Activated gamma-delta T cell treated with Interleukin-2 at 50 U/mL for 16 hours (primary cell): ENCODE measurements at places on chromosomes 1 and 21.
A peak's percentile ranks its signal among the peaks of the same experiment; 100 is the strongest.

DNA sequence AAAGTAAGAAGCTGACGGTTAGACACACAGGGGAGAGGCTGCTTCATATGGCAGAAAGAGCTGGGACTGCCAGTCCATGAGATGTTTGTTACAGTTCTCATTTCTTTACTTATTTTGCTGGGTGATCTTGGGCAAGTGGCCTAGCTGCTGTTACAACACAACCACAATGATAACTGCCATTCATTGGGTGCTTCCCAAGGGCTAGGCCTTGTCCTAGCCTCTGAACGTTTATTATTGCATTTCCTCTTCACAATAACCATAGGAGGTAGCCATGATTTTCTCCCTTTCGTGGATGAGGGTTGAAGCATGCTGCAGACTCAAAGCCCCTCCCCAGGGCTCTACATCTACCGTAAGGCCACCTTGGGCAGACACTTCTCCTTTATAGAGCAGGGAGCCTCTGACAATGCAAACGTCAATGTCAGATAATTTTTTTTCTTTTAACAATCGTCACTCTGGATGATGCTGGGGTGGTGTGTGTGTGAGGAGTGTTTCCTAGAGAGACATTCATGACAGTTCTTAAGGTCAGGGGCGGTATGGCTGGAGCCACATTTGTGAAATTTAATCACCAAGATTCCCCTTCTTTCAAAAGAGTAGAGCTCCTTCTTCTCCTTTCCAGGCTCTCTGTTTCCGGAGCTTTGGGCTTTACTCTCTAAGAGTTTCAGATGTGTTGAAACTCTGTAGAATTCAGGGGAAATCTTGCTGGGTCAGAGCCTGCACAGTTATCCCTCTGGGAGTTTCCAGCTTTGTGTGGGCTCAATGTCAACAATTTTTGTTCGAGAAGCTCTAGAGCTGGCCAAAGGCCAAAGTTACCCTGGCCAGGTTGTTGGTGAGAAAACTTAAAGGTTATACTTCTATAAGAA, 138.5 kb upstream of the SGIP1 start:
- DNase-seq = no peak

GRCh38 chr1:108643492-108644335, 17.2 kb downstream of the HENMT1 start:
- DNase-seq = peak; percentile 53

DNA sequence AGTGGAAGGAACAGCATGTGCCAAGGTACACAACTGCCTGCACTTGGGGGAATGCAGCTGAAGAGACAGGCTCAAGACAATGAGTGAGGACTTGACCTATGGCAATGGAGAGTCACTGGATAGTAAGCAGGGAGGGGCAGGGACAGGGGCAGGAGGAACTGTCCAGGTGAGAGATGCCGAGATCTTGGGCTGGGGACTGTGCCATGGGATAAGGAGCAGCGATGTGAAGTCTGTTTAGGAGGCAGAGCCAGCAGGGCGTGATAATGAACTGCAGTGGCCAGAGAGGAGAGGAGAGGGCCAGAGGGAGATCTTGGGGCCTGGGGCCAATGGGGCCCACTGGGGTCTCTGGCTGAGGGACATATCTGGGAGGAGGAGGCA, 17.8 kb upstream of the EPB41 start:
- no peak for DNase-seq

DNA sequence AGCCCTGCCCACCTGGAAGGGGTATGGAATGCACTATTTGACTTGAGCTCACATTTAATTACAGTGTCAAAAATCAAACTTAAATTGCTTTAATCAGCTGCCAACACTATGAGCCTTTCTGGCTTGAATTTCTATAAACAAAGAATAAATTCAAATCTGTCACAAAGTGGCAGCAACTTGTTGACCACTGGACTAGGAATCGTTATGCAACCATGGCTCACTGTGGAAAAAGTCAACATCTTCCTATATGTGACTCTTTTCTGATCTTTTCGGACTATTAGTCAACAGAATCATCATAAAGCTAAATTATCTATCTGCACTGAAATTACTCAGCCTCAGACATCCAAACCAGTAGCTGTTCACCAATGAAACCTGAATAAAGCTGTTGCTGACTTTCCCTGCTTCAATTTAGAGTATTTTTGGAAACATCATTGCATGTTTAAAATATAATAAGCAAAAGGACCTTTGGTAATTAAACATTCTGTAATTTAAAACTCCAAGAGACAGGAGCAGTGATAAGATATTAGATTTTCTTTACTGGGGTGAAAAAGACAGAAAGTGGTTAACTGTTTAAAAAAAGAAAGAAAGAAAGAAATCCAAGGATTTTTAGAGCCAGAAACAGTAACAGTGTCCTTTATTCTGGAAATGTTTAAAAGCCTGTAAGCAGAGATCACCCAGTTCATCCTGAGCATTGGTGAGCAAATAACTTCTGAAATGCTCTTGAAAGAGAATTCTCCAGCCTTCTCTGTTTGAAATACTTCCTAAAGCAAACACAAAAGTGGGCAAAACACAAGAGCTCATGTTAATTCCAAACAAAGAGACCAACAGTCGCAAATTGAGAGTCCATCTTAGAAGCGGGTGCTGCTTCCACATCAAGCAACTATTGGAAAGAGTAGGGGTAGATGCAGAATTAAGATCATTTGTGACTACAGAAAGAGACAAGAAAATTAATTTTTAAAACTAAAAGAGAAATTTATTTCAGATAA, 26.2 kb upstream of the ERG start:
- DNase-seq = no peak

- DNase-seq = peak; percentile 92
Measured at GRCh38 chr1:77759071-77760028, at the start of gene USP33. Gene USP33 (minus strand): TSS chr1:77759852. CDS start chr1:77741697, 18,155 bp downstream.

GRCh38 chr1:118116401-118116800, 68.6 kb downstream of the SPAG17 start:
- DNase-seq = no peak

DNA sequence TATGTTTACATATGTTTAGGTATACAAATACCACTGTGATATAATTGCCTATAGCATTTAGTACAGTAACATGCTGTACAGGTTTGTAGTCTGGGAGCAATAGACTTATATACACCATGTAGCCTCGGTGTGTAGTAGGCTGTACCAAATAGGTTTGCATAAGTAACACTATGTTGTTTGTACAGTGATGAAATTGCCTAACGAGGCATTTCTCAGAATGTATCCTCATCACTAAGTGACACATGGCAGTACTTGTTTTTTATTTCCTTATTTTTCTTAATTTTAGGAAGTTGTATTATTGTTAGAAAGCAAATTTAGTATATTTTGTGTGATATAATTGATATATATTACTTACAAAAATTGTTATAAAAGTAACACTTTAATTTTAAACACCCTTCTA, 840.9 kb downstream of the LTN1 start:
- no peak for DNase-seq

DNA sequence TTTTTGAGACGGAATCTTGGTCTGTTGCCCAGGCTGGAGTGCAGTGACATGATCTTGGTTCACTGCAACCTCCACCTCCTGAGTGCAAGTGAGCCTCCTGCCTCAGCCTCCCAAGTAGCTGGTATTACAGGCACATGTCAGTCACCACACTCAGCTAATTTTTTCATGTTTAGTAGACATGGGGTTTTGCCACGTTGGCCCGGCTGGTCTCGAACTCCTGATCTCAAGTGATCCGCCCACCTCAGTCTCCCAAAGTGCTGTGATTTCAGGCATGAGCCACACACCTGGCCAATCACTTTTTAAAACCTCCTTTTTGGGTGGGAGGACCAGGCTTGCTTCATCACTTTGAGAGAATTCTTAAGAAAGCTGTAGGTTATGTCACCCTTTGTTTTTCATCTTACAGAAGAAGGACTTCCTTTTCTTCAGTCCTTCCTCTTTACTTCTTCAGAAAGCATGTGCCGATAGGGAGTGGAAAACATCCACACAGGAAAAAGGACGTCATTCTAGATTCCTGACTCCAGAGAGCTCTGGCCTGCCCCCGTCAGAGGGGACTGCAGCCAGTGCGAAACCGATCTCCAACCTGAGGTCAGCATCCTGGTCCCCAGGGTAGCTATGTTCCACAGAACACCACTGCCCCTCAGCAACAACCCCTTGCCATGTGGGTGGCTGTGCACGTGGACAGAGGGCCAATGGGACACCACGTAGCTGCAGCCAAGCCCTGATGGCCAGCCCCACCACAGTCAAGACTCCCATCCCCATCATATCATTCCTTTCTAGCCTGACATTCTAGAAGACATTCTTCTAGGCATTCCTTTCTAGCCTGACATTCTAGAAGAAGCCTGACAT, 21.9 kb downstream of the NCF2 start:
- DNase-seq = no peak

DNA sequence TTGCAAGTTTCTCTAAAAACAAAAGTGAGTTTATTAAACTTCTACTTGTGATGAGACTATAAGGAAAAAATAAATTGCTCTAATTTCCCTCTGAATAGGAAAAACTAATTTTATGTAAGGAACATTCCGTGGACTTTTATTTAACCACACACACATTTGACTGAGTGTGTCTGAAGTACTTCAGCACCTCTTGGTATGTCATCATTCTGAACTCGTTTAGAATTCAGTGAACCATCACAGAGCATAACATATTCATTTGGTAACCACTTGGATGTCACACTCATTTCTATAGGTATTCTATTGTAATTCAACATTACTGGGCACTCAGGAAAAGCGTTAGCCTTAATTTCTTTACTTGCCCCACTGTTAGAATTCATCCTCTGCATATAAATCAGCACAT, 79.1 kb downstream of the RGS21 start:
- no peak for DNase-seq

GRCh38 chr1:30694280-30695175, 28.9 kb downstream of the MATN1 start:
- DNase-seq = no peak

GRCh38 chr1:93322349-93322748, 23.4 kb upstream of the DR1 start:
- no peak for DNase-seq

GRCh38 chr21:21295303-21295702, 297.1 kb downstream of the NCAM2 start:
- no peak for DNase-seq

DNA sequence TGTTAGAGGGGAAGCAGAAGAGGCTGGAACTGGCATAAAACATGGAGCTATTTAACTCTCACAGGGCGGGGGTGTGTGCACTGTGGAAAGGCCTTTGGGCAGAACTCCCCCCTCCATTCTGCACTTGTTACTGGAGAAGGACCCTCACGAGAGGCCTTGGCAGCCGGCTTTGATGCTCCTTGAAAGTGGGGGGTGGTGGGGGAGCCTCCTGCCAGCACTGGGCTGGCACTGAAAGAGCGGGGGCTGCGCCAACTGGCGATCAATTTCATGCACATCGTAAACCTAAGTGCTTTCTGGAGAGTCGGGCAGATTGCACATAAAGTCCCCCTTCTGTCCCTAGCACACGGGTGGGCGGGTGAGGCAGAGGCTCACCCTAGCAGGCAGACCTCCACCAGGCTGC, 28.9 kb downstream of the FOXO6 start:
- DNase-seq = no peak
